Glomerular endothelial cell (primary cell): ENCODE measurements at places on chromosomes 7 and 10. TPM values are rescaled to one million over a fixed set of nuclear protein-coding genes. Genes with fewer than 3 reads are reported as not detected.

Gene IL15RA
- 46.7 and 47.7 TPM in 2 replicates for total RNA-seq

DNA sequence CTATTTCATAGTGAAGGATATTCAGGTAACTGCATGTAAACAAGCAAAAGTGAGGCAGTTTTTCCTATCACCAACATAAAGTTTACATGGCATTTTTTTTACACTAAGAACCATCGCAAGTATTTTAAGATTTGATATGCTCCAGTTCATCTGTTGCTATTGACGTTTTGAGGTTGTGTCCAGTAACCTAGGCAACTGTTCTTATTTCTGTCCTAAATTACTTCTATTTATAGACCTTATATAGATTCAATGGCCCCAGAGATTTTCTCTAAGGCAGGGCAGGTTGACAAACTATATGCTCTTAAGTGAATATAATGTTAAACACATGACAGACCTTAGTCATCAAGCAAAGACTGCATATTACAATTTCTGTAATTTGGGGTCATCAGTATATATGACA lies 830.2 kb upstream of the LRRTM3 start:
- DNase-seq, result no peak

GRCh38 chr7:139566075-139566474 lies 42.6 kb downstream of the CLEC2L start:
- DNase-seq, result no peak

- DNase-seq, result no peak
Observed at GRCh38 chr7:93046641-93047040, 71.1 kb downstream of the SAMD9 start.

DNA sequence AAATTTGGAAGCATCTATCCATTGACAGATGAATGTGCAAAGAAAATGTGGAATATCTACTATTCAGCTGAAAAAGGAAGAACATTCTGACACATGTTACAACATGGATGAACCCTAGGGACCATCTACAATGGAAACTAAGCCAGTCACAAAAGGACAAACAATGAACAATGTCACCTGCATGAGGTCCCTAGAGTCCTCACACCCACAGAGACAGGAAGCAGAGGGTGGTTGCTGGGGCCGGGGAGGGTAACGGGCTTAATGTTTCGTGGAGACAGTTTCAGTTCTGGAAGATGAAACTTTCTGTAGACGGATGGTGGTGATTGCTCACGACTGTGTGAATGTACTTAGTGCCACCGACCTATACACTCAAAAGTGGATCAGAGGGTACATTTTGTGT lies 282.9 kb downstream of the ADARB2 start:
- DNase-seq, result no peak

Gene LEP
- not detected in 2 replicates for total RNA-seq

DNA sequence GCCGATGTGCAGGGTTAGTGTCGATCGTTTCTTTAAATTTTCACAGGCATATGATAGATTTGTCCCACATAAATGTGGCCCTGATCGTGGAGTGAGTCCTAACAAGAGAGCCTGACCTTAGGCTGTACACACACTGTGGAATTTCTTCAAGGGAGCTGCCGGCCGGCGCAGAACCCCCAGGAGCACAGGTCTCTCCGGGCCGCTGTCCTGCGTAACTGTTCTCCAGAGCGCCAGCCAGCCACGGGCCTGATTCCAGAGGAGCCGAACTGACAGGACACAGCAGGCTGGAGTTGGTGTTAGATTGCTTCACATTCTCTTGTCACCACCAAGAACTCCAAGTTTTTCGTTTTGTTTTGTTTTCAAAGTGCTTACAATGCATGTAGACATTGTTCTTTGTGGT lies 37.3 kb downstream of the SHH start:
- DNase-seq, result no peak

Gene ATAD1
- total RNA-seq, result 32.1 and 34.7 TPM in 2 replicates

DNA sequence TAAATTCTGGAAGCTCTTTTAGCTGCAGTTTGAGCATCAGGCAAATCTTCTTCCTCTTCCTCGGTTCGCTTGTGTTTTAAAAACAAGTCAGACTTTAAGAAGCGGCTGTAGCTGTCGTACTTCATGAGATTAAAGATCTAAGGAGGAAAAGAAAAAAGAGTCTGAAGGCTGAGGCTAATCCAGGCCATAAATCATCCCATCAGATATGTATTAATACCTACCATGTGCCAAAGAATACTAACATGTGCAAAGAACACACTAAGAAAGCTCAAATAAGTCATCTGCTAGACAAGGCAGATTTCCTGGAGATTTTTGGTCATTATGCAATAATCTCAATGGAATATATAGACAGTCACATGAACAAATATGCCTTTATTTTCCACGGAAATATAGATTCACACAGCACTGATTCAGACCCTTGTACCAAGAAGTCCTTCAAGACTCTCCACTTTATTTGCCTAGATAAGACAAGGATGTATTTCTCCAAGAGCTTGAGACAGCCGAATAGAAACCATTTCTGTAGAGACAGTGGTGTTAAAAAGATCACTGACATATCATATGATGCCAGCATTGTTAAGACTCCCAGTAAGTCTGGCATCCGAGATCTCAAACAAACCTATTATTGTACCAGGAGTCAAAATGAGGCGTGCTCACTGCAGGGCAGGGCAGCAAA lies 42.3 kb downstream of the RGS10 start:
- no peak for DNase-seq

- no peak for DNase-seq
Observed at GRCh38 chr7:133945497-133945896, 181.6 kb upstream of the LRGUK start.

DNA sequence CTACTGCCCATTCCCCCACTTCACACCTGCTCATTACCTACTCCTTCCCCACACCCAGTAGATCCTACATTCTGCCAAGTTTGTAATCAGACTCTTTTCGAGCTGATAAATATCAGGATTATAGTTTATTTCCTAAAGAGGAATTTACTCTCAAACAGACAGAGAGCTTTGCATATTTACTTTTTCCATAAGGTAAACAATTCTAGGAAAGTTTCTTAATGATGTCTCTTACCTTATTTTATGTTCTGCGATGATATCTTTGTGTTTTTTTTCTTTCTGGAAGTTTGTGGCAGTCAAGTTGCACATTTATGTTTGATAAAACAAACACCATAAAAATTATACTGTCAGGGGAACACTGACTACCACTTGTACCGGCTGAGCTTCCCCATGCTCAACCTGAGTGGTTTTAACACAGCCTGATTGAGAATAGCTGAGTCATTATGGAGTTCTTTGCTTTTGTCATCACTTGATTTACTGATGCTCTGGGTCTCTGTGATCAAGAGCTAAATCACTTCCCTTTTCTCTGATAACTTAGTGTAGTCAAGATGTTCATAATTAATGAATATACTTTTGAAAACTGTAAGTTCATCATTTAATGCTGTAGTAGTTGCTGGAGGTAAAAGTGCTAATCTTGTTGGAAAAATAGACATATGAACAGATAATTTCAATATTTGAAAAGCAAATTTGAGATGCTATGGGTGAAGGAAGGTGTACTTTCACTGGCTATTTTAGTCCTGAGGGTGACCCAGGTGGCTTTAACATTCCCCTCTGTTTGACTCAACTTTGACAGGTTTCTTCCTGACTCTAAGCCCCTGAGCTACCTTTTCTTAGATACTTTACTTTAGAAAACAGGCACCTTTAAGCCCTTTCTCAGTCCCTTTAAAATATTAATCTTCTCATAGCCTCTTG lies 1034.5 kb upstream of the LRRTM3 start:
- no peak for DNase-seq

Gene LIPF
- 0.18 TPM in 1 of 2 replicates, not detected in the other for total RNA-seq

Gene WDR86
- 1.5 and 4.3 TPM in 2 replicates for total RNA-seq

- DNase-seq, result no peak
Observed at GRCh38 chr7:86407291-86407690, 236.4 kb upstream of the GRM3 start.

DNA sequence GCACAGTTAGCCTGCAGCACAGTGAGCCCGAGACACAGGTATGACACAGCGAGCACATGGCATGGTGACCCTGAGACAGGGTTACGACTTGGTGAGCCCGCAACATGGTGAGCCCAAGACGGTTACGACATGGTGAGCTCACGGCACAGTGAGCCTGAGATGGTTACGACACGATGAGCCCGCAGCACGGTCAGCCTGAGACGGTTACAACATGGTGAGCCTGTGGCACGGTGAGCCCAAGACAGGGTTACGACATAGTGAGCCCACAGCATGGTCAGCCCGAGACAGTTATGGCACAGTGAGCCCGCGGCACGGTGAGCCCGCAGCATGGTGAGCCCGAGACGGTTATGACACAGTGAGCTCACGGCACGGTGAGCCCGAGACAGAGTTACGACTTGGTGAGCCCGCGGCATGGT lies 156.1 kb downstream of the MAD1L1 start:
- no peak for DNase-seq

Gene INA
- 3.4 and 4.3 TPM in 2 replicates for total RNA-seq

Gene PGAM2
- not detected in 2 replicates for total RNA-seq

DNA sequence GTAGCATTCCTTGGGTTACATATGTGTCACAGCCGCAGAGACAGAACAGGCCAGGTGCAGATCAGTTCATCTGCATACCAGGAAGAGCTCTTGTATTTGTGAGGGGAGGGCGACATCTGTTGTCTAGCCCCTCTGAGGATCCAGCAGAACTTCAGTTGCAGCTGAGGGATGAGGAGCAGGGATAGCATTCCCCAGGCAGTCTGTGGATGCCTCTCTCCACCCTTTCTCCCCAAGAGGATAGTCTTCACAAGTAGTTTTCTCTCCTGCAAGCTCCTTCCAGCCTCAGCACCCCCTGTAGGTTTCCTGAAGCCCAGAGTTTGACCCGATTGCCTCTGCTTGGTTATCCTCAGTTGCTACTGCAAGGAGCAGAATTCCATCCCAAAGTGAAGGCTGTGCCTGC lies 2.6 kb downstream of the SCD start:
- no peak for DNase-seq

- DNase-seq, result no peak
Observed at GRCh38 chr7:66403564-66403963, 198.4 kb downstream of the TPST1 start.

GRCh38 chr7:77416621-77417371 lies 647 bp upstream of the GSAP start:
- no peak for DNase-seq

DNA sequence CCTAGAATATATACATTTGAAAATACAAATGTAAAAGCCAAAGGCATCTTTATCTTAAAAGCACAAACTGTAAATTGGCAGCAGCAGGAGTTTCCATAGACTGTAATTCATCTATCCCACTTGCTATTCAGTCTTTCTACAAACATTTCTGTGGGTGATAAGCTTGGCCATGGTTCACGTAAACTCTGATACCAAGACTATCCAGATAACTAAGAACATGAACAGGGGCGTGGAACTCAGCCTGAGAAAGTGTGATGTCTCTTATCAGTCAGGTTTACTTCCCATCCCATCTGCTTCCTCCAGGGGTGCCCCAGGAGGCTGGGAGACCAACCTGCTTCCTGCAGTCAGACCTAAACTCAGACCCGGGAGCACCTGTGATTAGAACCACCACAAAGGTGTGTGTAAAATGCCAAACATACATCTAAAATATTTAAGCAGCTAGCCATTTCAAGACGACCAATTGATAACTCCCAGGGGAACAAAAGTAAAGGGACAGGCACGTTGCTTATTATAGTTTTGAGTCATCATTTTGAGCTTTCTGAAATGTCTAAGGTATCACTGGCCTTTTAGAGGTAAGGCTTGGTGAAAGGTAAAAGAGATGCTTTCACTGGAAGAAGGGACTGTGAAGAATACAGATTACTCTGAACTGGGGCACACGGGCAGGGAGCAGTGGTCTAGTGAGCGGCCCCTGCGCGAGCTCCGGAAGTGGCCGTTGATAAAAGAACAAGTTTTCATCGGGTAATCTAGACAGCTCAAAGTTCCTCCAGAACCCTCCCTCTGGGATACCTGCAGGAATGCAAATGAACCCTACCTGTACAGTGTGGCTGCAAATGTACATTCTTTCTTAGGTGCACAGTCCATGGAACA lies 51.5 kb downstream of the RSU1 start:
- no peak for DNase-seq

- DNase-seq, result no peak
Observed at GRCh38 chr10:31939797-31940708, 11.4 kb upstream of the ARHGAP12 start.

Gene GPRIN2
- 0.10 and 0.41 TPM in 2 replicates for total RNA-seq

GRCh38 chr7:124635416-124635815 lies 130.2 kb downstream of the GPR37 start:
- DNase-seq, result no peak

Gene PRF1
- not detected in 2 replicates for total RNA-seq

- no peak for DNase-seq
Observed at GRCh38 chr10:85791818-85792532, 574.6 kb downstream of the GRID1 start.

DNA sequence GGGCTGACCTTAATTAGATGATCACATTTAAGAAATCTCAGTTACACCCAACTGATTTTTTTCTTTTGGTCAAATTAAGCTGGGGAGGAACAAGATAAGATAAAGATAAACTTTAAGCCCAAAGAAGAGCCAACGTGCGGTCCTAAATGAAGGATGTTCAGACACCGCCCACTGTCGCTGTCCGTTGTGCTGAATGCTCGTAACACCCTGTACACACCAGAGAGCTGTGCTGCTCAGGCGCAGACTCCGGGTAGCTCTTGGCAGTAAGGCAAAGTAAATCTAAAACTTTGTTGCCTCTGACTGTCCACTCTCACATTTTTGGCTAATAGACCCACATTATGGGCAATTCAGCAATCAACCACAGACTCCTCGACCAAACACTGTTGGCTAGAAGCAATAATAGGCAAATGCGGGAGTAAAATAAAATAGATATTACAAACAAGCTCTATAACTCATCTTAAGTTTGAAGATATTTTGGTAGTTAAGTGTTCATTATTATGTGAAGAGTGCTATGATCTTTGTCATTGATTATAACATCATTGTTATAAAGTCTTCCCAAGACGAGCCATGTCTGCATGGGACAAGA lies 57.1 kb downstream of the PLPP4 start:
- no peak for DNase-seq

- DNase-seq, result no peak
Observed at GRCh38 chr10:96041146-96041545, 2.2 kb upstream of the CCNJ start.

DNA sequence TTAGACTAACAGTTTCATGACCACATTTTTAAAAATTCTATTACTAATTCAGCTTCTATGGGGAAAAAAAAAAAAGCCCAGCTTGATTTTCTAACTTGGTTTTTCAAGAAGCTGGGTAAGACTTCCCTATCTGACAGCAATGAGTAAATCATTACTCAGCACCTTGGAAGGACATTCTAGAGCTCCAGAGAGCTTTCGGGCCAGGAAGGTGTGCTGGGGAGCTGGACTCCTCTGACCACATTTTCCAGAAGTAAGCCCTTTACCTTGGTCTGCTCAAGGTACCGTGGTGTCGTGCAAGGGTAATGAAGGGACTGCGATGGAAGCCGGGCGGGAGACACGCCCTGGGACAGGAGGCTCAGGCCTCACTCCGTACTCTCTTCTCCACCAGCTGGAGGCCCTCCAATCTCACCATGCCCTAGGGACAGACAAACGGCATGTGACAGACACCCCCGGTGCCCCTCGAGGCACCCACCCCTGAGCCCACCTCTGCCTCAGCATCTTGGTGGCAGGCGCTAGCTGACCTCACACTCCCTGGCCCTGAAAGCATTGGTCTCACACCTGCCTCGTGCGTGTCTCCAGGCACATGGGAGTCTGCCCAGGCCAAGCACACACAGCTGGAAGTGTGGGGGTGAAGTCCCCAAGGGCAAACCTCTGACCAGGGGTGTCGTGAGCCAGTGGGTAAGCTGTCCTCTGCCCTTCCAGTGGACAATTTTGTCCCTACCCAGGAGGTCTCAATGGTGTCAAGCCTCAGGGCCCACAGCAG lies 152.1 kb downstream of the OAT start:
- no peak for DNase-seq

Gene PTPRZ1
- not detected in 2 replicates for total RNA-seq

- DNase-seq, result no peak
Observed at GRCh38 chr7:22190736-22191135, 166.2 kb downstream of the RAPGEF5 start.
